ENCODE measurements at places on chromosomes 5 and 9. TPM values are rescaled to one million over a fixed set of nuclear protein-coding genes. Genes with fewer than 3 reads are reported as not detected.

Gene SREK1IP1
- 13.5 TPM for total RNA-seq

Gene ZFP37
- 5.1 TPM for total RNA-seq

DNA sequence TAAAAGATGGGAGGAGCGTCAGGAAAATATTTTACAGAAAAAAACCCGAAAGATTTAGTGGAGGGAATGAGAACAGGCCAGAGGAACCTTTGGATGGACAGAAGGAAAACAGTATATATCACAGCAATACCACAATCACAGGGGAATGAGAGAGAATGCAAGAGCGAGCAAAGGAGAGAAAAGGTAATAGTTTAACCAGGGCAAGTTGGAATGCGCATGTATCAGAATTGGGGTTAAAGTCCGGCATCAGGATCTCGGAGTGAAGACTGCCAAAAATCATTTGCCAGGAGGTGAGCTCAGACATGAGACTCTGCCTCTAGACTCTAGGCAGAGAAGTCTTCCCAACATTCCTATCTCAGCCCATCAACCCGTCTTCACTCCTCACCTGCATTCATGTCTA lies 36.8 kb downstream of the PCDHGC5 start:
- H3K4me3 ChIP-seq = no peak overlapping the region
- DNase-seq = no peak
- peak overlapping the region; percentile 89 for H3K27ac ChIP-seq
- H3K36me3 ChIP-seq = peaks cover 4% of the 10 kb centered on the region

Gene BHMT2
- total RNA-seq = 20.3 TPM

DNA sequence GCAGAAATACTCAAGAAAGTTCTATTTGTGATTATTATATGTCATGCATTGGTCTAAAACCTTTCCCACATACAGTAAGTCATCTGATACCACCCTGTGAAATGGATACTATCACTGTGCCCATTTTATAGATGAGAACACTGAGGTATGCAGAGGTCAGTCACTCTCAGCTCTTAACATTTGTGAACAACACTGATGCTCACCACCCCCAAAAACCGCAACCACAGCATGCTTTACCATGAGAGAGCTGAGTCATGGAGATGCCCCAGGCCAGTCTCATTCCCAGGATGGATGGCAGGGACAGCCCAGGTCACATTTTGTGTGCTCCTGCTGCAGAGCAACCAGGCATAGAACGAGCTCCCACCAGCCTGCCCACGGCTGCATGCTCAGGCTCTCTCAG lies 53.5 kb upstream of the IRX1 start:
- no peaks in the 10 kb centered on the region for H3K36me3 ChIP-seq
- no peak overlapping the region for H3K4me3 ChIP-seq
- H3K4me1 ChIP-seq = no peaks in the 10 kb centered on the region
- DNase-seq = no peak
- no peaks in the 10 kb centered on the region for H3K27me3 ChIP-seq
- no peak overlapping the region for H3K27ac ChIP-seq

DNA sequence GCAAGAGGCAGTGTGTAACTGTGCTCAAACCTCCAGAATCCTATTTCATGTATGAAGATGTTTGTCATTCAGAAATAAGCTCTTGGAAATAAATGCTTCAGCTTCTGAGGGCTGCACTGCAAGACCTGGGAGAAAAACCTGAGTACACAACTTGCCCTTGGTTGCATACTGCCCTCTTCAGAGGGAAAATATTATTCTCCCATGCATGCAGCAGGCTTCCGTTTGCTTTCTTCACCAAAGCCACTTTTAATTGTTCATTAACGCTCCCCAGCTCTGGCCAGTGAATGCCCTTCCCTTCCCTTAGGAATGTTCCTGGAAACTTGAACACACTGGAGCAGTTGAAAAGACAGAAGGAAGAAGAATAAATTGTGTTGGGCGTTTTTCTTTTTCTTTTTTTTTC lies 2.5 kb upstream of the WHRN start:
- peak; percentile 21 for DNase-seq
- H3K27ac ChIP-seq = no peak overlapping the region
- no peak overlapping the region for H3K4me3 ChIP-seq
- peaks cover 58% of the 10 kb centered on the region for H3K27me3 ChIP-seq
- H3K36me3 ChIP-seq = no peaks in the 10 kb centered on the region

Gene RASEF
- total RNA-seq = 1.2 TPM

- DNase-seq = no peak
- H3K4me1 ChIP-seq = peaks cover 17% of the 10 kb centered on the region
- no peaks in the 10 kb centered on the region for H3K36me3 ChIP-seq
- no peak overlapping the region for H3K4me3 ChIP-seq
Measured at GRCh38 chr9:87708986-87709728, 16.8 kb upstream of the CTSL start.

- H3K4me1 ChIP-seq = no peaks in the 10 kb centered on the region
- DNase-seq = no peak
- H3K4me3 ChIP-seq = no peak overlapping the region
Measured at GRCh38 chr9:123283048-123283408, 14.6 kb upstream of the STRBP start.
